ENCODE measurements at places on chromosomes 1 and 21. TPM values are rescaled to one million over a fixed set of nuclear protein-coding genes. Genes with fewer than 3 reads are reported as not detected.

Gene CFAP141
- total RNA-seq: not detected

Gene TFAP2E
- total RNA-seq: 1.3 TPM

Gene CFHR5
- under 0.01 TPM for total RNA-seq

Gene PLA2G2F
- total RNA-seq: under 0.01 TPM

Gene TMEM54
- total RNA-seq: under 0.01 TPM

Gene DTL
- total RNA-seq: 7.3 TPM

Gene DBT
- 2.2 TPM for total RNA-seq

Gene NR1I3
- total RNA-seq: not detected

Gene CYP4X1
- not detected for total RNA-seq

Gene GPR37L1
- under 0.01 TPM for total RNA-seq

Gene TMEM222
- 40.1 TPM for total RNA-seq

DNA sequence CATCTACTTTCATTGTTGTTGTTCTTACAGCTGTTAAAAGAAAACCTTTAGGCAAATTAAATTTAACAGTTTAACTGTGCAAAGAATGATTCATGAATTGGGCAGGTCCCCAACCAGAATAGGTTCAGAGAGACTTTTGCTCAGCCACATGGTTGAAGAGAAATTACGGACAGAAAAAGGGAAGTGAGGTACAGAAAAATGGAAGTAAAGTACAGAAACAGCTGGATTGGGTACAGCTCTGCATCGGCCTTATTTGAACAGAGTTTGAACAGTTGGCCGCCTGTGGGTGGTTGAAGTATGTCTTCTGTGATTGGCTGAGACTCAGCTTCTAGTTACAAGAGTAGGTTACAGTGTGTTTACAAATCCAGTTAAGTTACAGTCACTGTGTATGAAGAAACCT lies 210.1 kb downstream of the FGGY start:
- DNase-seq: no peak

- no peak for DNase-seq
Observed at GRCh38 chr1:181028196-181028595, 5.5 kb upstream of the STX6 start.

- no peak for DNase-seq
Observed at GRCh38 chr1:25669781-25670567, 53.4 kb downstream of the MAN1C1 start.

DNA sequence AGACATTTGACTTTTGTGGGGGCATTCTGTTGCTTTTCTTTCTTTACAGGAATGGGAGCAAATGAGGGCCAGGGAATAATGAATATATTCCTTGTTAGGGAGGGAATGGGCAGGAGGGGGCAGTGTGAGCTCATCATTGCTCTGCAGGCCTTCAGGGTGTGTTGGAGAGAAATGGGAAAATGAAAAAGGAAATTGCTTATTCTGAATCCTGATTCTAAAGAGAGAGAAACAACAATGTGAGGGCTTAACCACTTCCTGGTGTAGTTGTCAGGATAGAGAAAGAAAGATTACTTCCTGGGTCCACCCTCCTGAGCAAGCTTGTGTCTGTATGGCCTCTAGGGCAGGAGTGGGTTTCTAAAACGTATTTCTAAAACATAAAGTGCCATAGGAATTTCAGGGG lies 28.3 kb downstream of the VANGL2 start:
- peak; percentile 33 for DNase-seq

GRCh38 chr21:29396951-29397455 lies 98.3 kb downstream of the BACH1 start:
- no peak for DNase-seq

DNA sequence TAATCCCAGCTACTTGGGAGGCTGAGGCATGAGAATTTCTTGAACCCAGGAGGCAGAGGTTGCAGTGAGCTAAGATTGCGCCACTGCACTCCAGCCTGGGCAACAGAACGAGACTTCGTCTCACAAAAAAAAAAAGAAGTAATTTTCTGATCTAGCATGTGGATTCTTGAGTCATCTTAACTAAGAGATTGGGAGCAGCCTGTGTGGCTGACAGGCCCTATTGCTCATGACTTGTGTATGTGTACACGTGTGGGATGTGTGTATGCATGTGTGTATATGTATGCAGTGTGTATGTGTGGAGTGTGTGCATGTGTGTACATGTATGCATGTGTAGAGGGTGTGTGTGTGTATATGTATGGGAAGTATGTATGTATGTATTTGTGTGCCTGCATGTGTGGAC lies 29.5 kb downstream of the DOP1B start:
- DNase-seq: no peak

DNA sequence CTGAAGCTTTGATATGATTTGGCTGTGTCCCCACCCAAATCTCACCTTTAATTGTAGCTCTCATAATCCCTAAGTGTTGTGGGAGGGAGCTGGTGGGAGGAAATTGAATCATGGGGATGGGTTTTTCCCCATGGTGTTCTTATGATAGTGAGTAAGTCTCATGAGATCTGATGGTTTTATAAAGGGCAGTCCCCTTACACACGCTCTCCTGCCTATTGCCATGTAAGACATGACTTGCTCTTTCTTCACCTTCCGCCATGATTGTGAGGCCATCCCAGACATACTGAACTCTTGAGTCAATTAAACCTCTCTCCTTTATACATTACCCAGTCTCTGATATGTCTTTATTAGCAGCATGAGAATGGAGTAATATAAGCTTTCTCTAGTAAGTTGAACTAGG lies 261.9 kb downstream of the HLX start:
- no peak for DNase-seq

GRCh38 chr1:64540265-64540791 lies 70.4 kb downstream of the CACHD1 start:
- no peak for DNase-seq

- peak; percentile 18 for DNase-seq
Observed at GRCh38 chr1:21668232-21668950, 766 bp downstream of the RAP1GAP start.

- no peak for DNase-seq
Observed at GRCh38 chr1:100861379-100861778, 33.3 kb downstream of the EXTL2 start.

DNA sequence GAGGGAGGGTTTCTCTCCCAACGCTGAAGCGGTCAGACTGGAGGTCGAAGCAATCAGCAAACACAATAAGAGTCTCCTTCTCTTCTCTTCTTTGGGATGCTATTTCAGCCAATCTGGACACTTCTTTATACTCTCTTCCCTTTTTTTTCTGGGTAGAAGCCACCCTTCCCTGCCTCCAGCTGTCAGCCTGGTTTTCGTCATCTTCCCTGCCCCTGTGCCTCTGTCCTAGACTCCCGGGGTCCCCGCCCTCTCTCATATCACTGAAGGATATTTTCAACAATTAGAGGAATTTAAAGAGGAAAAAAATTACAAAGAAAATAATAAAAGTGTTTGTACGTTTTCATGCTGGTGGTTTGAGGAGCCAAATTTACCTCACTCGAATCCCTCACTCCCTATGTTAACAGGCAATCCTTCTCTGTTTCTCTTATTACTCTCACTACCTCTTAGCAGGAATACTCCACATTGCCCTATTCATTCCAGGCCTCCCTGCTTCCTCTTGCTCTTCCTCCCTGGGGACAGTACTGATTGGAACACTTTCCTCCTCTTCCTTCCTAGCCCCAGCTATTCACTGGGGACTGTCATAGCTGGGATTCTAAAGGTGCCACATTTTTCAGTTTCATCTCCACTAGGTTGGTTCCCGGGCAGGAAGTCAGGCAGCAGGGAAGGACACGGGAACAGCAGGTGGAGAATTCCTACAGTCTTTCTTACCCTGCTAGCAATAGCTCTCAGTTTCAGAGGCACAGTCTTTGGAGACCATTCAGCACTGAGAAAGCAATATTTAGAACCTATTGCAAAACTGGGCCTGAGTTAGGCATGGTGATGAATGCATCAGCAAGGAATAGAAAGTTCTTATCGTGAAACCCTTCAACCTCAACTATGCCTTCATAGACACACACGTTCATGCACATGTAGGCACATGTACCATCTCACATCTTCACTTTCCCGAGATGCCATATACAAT lies 288.0 kb downstream of the PBX1 start:
- no peak for DNase-seq

- DNase-seq: no peak
Observed at GRCh38 chr1:178491721-178492120, 5.0 kb downstream of the CLEC20A start.

DNA sequence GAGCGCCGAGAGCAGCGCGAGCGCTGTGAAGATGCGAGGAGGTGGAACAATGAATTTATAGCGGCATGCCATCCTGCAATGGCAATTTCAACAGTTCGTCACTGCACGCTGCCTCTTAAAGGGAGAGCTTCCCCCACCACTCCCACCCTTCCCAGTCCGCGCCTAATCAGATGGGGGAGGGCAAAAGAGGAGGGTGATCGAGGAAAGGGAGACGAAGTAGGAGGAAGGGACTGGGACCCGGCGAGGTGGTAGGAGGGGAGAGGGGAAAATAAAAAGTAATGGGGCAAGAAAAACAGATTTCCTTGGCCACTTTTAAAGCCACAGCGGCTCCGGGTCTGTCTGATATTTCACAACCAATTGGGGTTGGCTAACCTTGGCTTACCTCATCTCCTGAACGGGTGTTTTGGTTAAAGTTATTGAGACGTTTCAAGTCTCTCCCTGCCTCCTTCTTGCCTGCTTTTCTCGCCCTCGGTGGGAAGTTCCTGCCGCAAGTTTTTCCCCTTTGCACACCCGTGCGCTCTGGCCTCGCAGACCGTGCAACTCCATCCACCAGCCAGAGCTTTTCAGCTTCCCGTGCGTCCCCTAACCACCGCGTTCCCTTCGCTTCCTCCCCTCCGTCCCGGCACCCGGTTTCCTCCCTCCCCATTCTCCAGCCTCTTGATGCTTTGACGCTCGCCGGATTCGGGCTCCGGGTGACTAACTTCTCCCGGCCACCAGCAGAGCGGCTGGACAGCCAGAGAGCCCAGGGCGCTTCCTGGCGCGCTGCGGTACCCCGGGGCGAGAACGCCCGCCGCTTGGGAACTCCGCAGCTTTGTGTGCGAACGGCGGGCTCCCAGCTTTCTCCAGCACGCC lies at the start of gene ADAMTS5:
ADAMTS5 (minus strand) TSS at position 27 of the 852 bp plus-strand sequence. CDS start 697 bp downstream, outside the sequence.
- no peak for DNase-seq

GRCh38 chr1:228208831-228209551 lies 1.1 kb downstream of the OBSCN start:
- DNase-seq: no peak

DNA sequence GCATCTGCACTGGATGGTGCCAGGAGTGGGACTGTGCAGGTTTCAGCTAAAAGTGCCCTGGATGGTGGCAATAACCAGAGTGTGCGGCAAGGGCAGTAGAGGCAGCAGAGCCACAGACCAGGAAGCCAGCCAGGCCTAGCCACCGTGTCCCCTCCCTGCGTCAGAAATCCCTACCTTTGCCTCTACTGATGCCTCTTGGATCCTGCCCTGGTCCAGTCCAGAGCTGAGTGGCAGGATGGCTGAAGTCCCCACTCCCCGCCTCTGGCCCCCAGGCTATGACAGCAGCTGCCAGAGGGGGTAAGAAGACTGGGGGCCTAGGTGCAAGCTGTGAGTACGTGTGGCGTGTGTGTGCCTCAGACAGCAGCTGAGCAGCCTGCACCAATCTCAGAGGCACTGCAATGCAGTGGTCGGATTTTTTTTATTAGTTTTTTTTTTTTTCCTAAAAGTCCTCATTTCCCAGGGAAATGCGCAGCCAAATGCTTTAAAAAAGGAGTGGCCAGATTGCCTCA lies 51.9 kb downstream of the SYT2 start:
- DNase-seq: no peak

DNA sequence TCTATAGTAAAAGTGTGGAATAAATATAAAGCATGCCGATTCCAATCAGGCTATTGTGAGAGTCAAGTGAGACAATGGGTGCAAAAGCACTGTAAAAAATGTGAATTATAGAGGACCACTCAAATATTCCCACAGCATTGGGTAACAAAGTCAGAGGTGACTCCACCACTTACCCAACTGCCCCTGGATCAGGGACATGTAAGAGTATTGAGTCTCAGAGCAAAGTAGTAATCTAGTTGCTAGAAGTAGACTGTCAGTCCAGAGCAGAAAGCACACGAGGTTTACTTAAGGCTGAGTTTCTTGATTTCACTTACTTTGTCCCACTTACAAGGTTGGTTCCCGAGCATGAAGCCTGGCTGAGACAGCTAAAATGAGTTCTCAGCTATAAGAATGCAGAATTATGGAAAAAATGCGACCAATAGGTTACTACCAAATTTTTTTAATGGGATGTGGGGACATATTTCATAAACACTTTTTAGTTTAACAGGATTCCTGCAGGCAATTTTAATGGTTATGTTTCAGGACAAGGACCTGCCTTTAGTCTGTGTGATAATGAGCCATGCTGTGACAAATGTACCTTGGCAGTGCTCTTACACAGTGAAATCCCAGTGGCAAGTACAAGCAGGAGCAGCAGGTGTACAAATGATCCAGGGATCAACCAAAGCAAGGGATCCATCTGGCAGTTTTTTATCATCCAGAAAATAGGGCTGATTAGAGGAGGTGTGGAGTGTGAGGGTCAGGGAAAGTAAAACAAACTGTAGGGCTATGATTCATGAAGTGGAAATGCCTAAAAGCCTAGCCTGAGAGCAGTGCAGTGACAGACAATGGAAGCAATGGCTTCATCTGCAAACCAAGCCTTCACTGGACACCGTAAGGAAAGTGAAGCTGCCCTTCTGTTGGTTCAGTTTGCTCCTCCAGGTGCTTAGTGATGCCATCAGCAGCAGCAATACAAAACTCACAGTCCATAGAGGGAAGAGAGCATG lies 156.2 kb upstream of the SPAG17 start:
- DNase-seq: no peak

- DNase-seq: no peak
Observed at GRCh38 chr1:90435351-90435750, 281.8 kb downstream of the BARHL2 start.

DNA sequence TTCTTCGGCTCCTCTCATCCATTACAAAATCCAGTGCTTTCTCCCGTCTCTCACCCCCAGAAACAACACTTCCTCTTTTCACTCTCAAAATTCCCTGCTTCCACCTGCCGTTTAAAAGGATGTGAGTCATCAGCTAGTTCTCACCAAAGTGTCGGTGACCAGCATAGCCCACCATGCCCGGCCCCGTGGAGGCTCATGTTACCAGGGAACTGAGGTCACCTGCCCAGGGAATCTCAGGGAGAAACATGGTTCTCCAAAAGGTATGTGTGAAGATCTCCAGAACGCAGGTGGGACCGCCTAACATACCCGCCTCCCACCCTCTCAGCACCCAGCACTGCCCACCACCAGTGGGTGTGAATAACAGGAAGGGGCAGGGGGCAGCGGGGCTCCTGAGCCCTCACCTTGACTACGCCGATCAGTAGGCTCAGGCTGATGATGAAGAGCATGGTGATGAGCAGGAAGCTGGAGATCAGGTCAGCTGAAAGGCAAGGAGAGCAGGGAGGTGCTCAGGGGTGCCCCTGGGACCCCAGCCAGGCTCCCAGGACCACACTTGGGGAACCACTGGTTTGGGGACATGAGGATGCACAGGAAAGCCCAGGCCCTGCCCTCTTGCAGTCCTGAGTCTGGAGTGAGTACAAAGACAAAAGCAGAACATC lies 16.2 kb downstream of the LAPTM5 start:
- DNase-seq: no peak

DNA sequence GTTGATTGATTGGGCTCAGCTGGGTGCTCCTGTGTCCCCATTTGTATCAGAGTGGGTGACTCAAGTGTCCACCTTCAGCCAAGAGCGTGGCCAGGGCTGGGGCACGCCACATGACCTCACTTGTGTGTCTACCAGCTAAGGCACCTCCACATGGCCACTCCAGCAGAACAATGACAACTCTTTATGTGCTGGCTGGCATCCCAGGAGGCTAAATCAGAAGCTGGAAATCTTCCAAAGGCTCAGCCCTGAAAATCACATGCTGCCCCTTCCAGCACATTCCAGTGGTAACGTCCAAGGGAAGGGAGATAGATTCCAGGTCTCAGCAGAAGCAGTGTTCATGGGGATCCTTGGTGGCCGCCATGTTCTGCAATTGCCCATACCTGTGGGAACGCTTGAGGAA lies 585.5 kb downstream of the AJAP1 start:
- DNase-seq: no peak

GRCh38 chr1:185648858-185649589 lies 85.2 kb upstream of the HMCN1 start:
- DNase-seq: no peak

Data from hematopoietic multipotent progenitor cell (in vitro differentiated cells).